ENCODE measurements at places on chromosomes 7 and 10.

GRCh38 chr7:47225387-47226131 is 356.4 kb downstream of the TNS3 start:
- no peak for DNase-seq

- DNase-seq, result no peak
Measured at GRCh38 chr7:88302486-88302885, 4.2 kb downstream of the STEAP4 start.

GRCh38 chr7:131042269-131043160 is 285.2 kb upstream of the MKLN1 start:
- DNase-seq, result no peak

GRCh38 chr7:17038783-17039170 is 157.0 kb upstream of the AGR3 start:
- DNase-seq, result no peak

- no peak for DNase-seq
Measured at GRCh38 chr10:114353383-114353782, 50.9 kb downstream of the AFAP1L2 start.

DNA sequence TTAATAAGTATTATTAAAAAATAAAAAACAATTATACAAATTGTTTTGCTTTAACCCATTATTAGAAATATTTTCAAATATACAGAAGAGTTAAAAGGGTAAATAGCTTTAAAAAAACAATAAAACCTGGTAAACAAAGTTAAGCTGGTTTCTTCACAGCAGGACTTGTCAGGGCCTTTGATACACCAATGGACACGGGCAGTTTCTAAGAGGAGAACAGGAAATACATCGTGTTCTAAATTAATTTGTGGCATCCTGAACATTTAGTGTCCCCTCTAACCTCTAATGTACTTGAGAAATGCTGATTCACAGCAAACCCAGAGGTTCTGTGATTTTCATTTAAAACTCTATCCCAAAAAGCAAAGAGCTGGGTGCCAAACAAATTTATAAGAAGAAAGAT is 80.8 kb downstream of the RAB11FIP2 start:
- no peak for DNase-seq

GRCh38 chr7:80039251-80039884 is 95.3 kb upstream of the GNAI1 start:
- no peak for DNase-seq

DNA sequence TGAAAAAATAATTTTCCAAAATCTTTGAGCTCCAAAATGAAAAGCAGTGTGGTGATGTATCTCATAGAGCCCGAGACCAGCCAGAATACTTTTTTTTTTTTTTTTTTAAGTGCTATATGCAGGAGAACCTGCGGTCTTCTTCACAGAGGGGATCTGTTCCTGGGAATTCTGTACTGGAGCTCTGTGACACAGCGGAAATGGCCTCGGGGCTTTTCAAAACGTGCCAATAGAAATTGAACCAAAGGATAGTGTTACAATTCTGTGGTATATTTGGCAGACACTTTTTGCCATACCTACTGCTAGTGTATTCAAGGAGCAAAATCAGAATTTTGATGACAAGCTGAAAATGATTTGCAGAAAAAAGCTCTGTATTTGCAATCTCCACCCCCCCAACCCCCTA is 1429.3 kb upstream of the LRRTM3 start:
- no peak for DNase-seq

GRCh38 chr7:43491123-43491522 is 91.8 kb upstream of the STK17A start:
- no peak for DNase-seq

GRCh38 chr10:124526621-124527267 is 65.1 kb downstream of the LHPP start:
- no peak for DNase-seq

- no peak for DNase-seq
Measured at GRCh38 chr7:9082203-9082602, 648.8 kb downstream of the NXPH1 start.

DNA sequence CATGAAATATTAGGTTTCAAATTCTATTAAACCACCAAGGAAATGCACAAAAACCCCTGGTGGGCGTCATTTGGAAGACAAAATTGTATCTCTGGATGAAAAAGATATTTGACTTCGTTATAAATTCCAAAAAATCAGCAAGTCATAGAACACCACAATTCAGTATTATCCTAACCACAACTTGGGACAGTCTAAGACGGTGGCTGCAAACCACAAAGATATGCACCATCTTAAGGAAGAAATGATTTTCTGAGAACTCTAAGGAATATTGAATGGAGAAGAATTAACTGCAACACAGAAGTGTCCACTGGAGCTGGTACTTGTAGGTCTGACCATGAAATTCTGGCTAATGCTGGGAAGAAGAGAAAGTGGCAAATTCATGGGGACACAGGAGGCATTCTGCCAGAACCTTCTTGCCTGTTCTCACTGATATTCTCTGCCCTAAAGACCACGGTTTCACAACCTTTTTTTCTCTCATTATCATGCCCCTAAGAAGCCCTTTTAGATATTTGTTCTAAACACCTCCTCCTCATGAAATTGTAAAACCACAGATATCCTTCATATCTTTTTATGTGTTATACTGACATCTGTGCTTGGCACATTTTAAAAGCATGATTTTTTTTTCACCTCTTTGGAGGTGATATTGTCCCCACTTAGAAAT is 92.9 kb downstream of the SFMBT2 start:
- DNase-seq, result no peak

DNA sequence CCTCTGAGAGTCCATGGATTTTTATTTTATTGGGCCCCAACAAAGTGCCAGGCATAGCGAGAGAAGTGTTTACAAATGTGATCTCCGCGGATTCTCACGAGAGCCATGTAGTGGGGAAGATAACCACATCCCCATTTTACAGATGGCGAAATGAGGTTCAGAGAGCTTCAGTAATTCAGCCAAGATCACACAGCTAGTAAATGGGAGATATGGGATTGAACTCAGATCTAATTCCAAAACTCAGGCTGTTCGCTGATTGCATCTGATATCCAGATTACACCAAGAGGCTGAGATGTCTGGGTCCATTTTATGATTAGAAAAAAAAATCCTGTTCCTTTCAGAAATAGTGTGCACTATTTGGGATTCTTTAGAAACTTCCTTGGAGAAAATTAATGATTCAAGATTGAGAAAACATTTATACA is 1.3 kb downstream of the FAS start:
- DNase-seq, result peak; percentile 62

DNA sequence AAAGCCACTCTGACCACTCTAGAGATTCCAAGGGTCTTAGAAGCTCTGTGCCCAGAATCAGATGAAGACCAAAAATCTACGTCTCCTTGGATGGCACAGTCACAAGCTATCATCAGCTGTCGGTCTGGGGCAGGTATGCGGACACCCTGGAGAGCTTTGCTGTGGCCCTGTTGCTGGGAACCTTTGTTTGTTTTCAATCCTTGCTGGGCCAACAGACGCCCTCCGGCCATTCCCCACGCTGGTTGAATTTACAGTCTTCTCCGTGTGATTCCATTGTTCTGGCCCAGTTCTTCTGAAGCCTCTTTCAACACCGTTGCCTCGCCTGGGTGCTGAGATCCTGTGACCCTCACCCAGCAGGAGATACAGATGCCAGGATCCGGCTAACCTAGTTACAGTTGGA is 149.4 kb upstream of the PFKP start:
- no peak for DNase-seq

GRCh38 chr7:38929460-38930171 is 20.6 kb upstream of the VPS41 start:
- DNase-seq, result no peak

- DNase-seq, result no peak
Measured at GRCh38 chr7:2276107-2276506, 34.1 kb downstream of the NUDT1 start.

DNA sequence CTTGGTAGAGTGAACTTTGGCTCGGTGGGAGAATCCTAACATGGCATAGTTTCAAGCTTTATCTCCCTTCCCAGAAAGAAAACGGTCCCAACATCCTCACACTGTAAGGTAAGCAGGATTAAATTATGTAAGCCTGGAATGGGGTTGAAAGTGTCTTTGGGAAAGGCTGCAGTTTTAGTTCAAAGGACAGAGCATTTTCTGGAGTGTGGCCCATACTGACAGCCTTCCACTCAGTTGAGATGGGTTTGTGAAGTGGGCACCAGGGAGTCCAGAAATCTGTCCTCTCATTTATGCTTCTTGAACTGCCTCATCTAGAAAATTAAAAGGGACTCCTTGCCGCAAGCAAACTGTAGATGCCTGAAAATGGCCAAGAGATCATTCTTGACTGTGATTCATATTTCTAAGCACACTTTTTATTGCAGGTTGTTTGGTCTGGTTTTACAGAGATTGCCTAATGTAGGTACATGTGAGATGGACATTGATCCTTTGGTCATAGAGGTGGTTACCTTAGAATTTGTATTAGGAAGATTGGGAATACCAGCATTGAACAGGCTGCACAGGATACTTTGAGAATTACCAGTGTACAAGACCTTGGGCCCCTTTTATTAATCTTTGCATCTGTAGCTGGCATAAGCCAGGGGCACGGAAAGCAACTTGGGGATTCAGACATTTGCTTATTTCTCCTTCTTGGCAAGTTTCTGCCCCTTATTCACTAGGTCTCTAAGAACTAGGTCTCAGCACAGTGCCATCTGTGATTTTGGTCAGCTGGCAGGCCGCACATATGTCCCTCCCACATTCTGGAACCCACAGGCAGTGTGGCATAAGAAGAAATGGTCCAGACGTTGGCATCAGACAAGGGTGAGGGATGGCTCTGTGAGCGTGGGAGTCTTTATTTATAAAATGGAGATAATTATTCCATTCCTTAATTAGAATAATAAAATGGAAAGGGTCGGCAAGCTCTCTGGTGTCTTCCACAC is 125.9 kb downstream of the GLCCI1 start:
- DNase-seq, result no peak

DNA sequence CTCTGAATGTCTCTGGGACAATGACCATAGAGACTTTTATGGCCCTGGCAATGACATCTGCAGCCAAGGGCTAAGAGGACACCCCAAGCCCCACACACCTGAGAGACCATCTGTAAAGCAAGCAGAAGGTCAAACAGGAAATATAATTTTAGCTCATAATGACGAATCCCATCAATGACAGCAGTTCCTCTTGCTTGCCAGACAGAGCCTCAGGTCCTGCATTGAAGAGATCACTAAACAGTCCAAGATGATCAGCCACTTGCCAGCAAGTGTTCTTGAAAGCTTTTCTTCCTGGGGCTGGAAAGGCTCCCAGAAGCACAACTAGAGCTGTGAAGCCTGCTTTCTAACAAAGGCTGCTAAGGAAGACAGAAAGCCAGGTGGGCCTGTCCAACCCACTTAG is 993.7 kb upstream of the AUTS2 start:
- no peak for DNase-seq

DNA sequence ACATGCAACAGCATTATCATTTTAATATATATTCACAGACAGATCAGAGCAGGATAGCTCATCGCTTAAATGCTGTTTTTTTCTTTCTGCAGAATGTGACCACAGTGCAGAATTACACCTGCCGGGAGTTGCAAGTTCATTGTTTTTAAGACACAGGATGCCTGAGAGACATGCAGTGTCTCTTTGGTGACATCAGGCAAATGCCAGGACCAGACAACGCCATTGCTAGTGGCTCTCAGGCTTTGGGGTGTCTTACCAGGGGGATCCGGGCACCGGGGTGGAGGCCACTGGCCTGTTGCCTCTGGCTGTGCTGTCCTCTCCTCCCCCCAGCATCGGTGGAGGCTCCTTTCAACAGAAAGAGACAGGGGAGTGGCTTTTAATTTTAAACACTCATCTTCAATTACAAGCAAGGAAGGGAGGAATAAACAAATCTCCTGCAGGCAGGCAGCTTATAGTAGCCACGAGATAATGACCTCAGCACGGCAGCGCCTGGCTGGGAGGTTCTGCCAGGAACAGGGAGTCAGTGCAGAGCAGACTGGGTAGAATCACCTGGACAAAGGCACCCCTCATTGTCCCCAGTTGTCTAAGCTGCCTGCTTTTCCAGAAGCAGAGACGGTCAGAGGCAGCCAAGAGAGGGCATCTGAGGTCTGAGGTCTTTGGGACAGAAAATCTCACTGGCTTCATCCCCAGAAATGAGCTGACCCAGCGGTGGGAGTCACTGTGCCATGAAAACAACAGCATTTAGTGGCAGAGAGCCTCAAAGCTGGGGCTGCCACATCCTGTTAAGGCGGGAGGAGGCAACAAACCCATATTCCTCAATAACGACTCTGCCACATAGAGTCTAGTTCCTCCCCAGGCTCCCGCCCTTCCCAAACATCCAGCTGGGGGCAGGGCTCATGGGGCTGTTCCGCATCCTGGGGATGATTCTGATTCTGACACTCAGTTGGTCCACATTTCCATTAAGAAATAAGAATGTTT is 148.4 kb downstream of the TCERG1L start:
- no peak for DNase-seq

GRCh38 chr7:115123441-115123840 is 201.5 kb downstream of the MDFIC start:
- no peak for DNase-seq

- peak; percentile 16 for DNase-seq
Measured at GRCh38 chr7:46859963-46860475, 721.9 kb downstream of the TNS3 start.

DNA sequence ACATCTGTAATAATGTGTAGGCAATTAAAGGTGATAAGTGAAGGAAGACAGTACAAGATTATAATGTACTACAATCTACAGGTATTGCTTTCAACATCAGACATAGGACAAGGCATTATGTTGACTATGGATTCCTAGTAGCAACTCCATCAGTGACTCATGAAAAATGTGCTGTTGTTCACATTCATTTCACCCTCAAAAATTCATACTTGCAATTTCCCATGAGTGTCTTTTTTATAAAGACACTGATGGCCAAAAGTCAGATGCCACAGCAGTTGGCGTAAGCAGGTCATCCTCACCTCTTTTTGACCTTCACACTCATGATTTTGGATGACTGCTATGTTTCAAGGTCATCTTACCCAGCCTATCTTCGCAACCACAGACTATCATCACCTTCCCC is 100.0 kb upstream of the AMPH start:
- no peak for DNase-seq

- peak; percentile 21 for DNase-seq
Measured at GRCh38 chr10:79400146-79401004, 45.0 kb downstream of the ZCCHC24 start.
